ENCODE measurements at places on chromosomes 5 and 9.

GRCh38 chr5:135376961-135377624 lies 21.9 kb downstream of the MACROH2A1 start:
- DNase-seq, result peak; percentile 50

- DNase-seq, result no peak
These were observed 10.1 kb downstream of the ARRDC3 start for GRCh38 chr5:91373006-91373405.

GRCh38 chr9:131099102-131099606 lies 2.8 kb downstream of the AIF1L start:
- DNase-seq, result no peak

DNA sequence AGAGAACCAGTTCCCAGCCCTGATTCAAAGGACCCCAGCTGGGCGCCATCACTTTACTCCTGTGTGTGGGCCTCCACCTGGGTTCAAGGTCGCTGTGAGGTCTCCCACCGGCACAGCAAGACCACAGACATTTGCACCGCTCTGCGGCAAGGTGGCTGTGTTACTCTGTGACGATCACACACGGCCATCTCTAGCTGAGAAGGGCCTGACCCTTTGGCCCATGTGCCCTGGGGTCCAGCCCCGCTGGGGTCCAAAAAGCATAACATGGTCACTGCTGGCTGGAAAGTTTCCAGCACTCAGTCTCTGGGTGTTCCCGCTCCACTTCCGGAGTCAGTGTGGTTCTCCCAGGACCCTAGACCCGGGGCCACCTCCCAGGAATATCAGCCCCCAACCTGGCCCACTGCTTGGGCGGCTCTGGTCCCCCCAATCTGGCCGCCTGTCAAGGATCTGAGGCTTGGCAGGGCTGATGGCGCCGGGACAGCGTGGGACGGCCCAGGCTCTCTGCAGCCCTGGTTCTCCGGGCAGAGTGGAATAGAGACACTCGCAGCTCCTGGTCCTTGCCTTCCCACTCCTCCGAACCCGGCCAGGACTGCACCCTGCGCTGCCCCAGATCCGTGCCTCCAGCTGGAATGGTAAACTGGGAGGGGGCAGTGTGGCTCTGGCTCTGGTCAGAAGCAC lies 3.9 kb upstream of the LMX1B start:
- no peak for DNase-seq

- DNase-seq, result peak; percentile 62
These were observed 14.7 kb downstream of the SLC45A2 start for GRCh38 chr5:33969572-33970452.

DNA sequence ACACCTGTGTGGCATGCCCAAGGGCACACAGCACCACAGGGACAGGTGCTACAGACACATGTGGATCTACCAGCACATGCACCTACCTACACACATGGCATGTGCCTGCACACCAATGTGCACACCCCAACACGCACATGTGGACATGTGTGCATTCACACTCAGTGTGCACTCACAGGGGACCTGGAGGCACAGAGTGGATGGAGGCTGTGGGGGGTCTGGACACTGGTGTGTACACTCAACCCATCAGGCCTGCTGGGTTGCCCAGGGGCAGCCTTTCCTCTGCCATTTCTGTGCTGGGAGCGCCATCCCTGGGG lies 1.7 kb downstream of the CRB2 start:
- DNase-seq, result no peak

- DNase-seq, result no peak
These were observed 349.7 kb downstream of the ARRDC3 start for GRCh38 chr5:91033370-91033769.

GRCh38 chr5:9251379-9251980 lies 294.4 kb downstream of the SEMA5A start:
- DNase-seq, result no peak

DNA sequence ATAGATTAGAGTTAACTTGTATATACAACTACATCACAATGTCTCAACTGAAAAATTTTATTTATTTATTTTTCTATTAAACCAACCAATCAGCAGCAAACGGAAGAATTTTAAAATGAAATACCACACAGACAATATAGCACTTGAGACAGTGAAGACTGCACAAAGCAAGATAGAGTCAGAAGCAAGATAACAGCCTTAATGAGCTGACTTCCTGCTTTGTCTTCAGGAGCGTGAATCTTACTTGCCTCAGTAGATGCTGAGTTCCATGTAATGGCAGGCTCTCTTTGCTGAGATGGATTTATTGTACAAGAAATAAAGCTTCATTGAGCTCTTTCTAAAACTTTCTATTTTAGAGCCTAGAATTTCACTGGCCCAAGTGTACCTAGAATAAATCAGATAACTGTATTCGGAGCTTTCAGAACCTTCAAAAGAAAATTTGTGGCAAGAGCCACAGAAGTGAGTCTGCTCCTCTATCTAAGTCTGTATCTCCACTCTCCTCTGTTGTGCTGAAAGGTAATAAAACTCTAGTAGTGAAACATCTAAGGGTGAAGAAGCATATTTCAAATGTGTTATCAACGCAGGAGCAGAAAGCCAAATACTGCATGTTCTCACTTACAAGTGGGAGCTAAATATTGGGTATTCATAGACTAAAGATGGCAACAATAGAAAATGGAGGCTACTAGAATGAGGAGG lies 83.3 kb upstream of the ANKRD55 start:
- no peak for DNase-seq

DNA sequence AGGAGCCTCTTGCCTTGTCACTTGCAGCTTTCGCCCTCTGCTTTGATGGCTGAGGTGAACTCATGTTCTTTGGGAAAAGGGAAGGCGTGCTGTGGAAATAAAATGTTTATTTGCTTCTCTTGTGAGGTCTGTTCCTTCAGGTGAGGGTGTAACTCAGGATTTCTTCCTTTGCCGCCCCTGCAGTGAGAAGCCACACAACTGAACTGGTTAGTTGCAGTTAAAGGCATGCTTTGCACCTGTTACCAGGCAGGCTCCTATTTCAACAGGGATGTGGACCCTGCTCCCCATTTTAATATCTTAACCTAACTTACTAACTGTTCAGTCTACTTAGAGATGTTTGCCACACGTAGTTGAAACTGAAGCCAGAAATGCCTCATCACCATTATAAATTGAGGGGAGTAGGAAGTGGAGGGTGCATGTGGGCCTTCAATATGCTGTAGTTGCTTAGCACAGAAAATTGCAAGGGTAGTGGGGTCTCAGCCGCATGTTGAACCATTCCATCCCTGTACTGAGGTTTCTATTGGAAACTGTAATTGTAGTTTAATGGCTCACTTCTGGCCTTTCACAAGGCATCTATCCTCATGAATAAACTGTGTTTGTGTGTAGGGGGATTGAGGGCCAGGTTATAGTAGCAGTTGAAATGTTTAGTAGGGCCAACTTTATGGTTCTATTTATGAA lies 7.9 kb downstream of the RACK1 start:
- no peak for DNase-seq

DNA sequence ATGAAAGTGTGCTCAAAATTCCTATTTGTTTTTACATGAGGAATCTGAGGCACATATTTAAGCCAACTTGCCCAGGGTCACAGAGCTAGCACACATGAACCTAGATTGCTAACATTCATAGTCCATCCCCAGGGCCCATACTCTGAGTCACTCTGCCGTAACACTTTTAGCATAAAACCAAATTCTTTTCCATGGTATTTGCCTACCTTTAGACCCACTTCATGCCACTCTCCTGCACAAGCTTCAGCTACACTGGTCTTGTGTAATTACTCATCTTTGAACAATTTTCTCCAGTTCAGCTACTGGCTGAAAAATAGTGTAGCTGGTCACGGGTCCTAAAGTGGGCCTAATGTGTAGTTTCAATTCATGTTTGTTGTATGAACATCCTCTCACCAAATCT lies 200.7 kb downstream of the SLC12A2 start:
- DNase-seq, result no peak
